ENCODE measurements at places on chromosomes 5 and 9.

DNA sequence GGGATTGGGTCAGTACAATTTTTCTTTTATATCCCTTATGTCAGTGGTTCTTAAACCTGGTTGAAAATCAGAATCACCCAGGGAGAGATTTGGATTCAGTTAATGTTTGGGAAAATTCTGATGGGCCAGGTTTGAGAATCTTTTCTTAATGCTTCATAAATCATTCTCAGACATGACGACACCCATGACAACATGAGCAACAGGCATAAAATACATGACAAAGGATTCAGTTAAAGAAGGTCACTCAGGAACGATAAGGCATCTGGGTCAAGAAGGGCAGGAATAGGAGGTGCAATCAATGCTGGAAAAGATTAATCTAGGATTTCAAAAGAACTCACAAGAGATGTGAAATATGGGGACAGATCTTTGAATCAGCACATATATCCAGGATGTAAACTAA lies 41.8 kb downstream of the ELOVL7 start:
- no peak for DNase-seq

- peak; percentile 39 for DNase-seq
Observed at GRCh38 chr9:131266266-131267229, 9.8 kb downstream of the FAM78A start.

GRCh38 chr5:66511491-66511890 lies 84.7 kb upstream of the MAST4 start:
- DNase-seq, result no peak

DNA sequence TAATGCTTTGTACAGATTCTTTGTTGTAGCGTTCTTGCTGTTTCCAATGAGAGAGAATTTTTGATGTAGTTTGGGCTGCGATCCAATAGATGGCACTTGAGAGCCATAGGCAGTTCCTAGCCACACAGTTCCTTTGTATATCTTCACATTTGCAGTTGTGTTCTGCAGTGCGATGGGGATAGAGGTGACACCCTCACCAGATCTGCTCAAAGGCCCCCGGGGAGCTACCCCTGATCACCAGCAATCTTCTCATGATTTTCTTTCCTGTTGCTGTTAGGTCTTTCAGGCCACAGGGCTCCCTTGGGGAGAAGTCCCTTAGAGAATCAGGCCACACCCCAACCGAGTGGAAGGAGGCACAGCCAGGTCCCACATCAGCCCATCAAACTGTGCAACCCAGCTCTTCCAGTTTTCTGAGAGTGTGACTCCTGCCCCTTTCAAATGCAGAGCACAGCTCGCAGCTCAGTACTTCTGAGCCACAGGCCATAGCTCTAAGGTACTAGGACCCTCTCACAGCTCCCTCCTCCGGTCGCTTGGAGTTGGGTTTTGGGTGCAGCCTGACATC lies 353.7 kb downstream of the SLCO4C1 start:
- peak; percentile 56 for DNase-seq

DNA sequence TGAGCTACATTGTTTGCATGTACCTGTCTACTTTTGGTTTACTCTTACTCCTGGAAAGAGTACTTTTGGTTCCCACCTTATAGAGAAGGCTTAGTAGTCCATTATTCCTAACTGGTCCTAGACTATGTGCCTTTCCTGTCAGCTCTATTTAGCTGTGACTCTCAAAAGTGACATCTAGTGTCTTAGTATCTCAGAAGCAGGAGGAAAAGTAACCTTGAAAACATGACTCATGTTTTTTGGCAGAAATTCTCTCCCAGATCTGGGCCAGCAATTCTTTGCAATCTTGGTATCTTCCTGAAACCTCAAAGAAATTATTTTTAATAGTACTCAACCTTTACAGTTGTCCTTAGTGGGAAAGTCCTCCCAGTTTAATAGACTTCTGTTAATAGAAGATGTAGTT lies 691.7 kb upstream of the SEMA6A start:
- peak; percentile 13 for DNase-seq

DNA sequence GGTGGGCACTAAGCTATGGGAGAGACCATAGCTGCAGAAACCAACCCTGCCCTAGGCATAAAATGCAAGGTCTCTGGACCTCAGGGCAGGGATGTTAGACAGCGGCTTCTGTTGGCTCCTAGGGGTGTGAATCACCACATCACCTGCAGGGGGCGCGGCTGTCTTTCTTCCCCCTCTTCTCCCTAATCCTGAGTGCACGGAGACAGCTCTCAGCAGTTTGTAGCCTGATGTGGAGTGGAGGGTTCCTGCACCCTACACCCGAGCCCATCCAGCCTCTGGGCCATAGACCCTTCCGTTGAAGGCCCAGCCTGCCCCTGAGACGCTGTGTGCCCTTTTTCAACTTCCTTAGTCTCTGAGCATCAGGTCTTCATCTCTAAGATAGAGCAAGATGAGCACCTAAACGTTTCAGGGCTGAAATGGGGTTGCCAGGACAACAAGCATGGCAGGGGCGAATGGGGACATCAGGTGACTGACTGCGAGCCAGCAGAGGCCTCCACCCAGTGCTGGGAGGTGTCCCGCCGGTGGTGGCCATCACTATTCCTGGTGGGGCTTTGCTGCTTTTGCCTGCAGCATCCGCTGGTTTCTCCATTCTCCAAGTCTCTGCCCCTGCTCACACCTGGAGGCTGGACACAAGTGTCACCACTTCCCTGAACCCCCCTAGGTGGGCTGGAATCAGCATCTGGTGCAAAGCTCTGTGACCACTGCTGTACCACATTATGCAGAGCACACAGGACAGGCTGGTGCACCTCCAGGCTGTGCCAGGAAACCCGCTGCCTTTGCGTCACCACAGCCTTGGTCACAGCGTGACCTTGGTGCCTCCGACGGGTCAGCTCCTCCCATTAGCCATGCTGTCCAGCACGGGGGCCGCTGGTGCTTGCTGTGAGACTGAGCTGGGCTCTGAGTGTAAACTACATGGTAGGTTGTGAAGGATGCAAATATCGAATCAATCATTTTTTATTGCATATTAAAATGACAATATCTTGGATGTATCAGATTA lies 2.5 kb upstream of the SEC16A start:
- peak; percentile 82 for DNase-seq

DNA sequence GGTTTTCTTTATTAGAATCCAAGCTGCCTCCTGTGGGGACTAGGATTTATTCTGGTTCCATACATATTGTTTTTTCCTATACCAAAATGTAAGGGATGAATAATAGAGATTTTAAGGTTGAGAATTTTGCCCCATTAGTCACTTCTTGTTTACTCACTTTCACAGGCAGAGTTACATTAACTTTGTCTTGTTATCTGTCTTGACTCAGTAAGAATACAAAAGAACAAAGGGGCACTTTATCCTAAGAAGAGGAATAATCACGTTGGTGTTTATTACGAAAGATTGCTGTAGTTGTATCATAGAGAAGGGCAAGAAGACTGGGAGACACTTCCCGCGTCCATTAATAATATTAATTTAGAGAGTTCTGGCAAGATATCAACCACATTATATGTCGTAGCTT lies 599.7 kb upstream of the FTMT start:
- DNase-seq, result peak; percentile 84

- no peak for DNase-seq
Observed at GRCh38 chr5:88967633-88968585, 84.9 kb upstream of the MEF2C start.

DNA sequence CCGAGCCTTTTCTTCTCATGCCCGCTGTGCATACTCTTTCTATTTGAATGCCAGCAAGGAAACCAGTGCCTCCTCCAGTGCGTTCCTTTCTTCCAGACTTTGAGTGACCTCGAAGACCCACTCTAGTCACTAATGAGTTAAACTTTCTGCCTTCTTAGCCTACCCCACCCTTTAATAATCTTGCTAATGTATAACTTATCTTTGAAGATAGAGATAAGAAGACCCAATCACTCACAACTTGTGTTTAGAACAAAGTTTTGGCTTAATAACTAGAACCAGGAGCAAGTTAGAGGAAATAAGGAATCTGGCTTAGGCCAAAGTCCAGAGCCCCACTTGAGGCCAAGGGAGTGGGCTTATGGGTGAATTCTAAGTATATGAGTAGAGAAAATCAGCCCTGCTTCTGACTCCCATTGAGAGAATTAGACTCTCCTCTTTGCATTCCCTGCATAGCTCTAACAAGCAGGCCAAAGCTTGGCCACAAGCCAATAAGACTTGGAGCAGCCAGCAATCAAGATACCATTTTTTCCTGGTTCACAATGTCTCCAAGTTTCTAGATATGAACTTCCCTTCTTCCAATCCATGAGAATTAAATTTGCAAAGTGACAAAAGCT lies 181.5 kb upstream of the PIK3R1 start:
- DNase-seq, result peak; percentile 22

- no peak for DNase-seq
Observed at GRCh38 chr9:90189306-90189705, 453.3 kb downstream of the DIRAS2 start.

GRCh38 chr9:18805386-18805785 lies 227.6 kb downstream of the SAXO1 start:
- no peak for DNase-seq

DNA sequence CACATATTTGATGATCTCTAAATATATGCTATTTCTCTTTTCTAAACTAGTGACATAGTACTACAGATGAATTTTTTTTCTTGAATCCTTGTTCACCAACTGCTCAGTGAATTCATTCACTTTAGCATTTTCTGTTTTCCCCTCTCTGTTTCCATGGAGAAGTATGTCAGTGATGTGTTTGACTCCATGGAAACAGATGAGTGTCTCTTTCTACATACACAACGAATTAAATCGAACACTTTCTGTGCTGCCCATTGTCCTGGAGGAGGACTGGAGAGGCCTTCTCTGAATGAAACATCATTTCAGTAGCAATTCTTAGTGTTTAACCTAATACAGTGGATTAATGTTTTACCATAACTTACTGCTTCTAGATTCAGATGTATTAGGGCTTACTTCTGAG lies 9.5 kb downstream of the INVS start:
- DNase-seq, result no peak

- DNase-seq, result peak; percentile 65
Observed at GRCh38 chr5:60649288-60649917, 50.6 kb downstream of the DEPDC1B start.

- DNase-seq, result no peak
Observed at GRCh38 chr9:124263800-124264426, 6.2 kb downstream of the NEK6 start.

- no peak for DNase-seq
Observed at GRCh38 chr5:6188344-6188743, 190.0 kb downstream of the MED10 start.

DNA sequence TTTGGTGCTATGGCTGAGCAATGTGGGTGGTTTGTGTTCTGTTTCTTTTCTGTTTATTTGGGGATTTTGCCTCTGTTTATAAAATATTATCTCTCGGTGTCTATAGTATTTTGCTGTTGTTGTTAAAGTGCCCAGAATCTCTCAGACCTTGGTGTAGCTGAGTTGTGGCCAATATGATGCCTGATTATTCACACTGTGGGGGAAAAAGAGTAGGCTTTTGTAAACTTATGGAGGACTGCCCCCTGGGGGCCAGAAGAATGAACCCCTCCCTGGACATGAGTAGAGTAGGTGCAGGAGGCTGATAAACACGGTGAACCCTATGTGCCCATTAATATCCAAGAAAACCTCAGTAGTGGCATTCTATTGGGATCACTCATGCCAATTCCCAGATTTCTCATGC lies 49.0 kb upstream of the DPYSL3 start:
- DNase-seq, result peak; percentile 69

GRCh38 chr5:53997736-53998627 lies 312.4 kb downstream of the ARL15 start:
- DNase-seq, result no peak

DNA sequence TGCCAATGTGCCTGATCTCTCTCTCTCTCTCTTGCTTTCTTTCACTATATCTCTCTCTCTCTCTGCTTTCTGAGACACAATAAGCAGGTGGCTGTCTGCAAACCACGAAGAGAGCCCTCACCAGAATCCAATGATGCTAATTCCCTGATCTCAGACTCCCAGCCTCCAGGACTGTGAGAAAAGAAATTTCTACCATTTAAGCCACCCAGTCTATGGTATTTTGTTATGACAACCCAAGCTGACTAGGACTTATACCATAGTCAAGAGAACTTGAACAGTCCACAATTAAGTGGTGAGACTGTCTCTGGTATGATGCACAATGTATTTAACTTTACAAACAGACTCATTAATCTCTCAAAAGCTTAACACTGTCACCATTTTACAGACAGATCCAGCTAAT lies 67.0 kb downstream of the NFIB start:
- DNase-seq, result no peak

DNA sequence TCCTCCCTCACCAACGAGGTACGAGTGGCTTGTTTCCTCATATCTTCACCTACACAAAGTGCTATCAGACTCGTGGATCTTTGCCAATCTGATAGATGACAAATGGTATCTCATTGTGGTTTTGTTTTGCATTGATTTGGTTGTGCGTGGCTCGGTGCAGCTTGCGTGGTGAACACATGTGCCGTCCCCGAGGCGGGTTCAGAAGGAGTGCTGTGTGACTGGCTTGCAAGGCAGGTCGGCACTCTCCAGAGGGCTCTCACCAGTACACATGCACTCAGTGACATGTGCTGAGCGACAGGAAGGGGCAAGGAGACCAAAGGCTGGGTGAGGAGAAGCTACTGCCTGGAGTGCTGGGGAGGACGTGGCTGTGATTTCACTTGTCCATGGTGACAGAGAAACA lies 95.3 kb upstream of the PITX1 start:
- DNase-seq, result peak; percentile 69
